ENCODE measurements at places on chromosomes 12 and 14.

DNA sequence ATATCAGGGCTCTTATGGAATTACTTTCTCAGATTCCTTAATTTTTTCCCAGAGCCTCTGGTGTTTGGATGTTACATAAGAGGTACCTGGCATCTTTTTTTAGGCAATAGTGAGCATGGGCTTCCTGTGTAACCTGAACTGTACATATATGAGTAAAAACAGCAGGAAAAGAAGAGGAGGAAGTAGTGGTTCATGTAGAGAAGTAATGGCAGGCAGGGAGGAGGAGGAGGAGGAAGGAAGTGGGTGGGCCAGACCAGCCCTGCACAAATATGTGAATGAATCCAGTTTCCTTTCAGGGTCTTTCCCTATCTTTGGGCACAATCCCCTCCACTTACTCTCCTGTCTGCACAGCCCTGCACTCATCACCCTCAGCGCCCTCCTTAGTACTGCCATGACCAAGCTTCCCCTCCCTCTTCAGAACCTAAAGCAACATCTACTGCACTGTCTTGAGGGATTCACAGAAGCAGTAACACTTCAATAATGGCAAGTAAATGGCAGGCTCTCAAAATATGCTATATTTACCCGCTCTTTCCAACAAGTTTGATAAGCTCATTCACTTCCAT, 40.9 kb upstream of the GSG1 start:
- no peak for DNase-seq

GRCh38 chr12:39095636-39096330, 190.4 kb upstream of the CPNE8 start:
- DNase-seq, result no peak

DNA sequence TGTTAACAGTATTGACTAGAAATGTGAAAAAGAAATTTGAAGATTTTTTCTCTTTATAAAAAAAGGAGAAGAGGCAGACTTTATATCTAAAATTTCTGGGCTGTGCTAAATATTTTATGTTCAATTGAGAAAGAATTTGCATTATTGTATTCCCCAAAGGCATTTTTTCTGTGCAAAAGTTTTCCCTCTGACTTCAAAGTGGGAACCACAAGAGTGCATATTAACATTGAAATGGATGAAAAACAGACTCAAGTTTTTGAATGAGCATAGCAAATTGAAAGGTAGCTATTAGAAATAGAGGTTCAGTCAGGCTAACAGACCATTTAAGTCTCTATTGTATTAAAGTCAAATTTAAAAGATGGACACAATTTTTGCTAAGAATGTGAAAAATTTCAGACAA, 95.2 kb downstream of the RASSF9 start:
- DNase-seq, result no peak

DNA sequence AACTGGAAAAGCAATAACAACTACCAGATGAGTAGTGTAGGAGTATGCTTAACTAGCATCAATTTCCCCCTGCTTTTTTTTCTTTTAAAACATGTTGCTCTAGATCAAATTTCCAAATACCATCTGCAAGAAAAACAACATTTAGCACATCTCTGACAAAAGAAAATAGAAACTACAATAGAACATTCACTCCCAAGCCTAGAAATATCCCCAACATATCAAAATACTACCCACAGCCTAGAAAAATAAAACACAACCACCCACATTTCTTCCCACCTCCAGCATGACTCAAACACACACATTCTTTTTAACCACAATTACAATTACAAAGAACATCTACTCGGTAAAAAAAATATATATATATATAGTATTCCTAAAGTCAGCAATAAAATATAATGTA, 120.0 kb downstream of the PPFIA2 start:
- no peak for DNase-seq

- DNase-seq, result no peak
Measured at GRCh38 chr12:76587428-76588178, 28.0 kb upstream of the OSBPL8 start.

DNA sequence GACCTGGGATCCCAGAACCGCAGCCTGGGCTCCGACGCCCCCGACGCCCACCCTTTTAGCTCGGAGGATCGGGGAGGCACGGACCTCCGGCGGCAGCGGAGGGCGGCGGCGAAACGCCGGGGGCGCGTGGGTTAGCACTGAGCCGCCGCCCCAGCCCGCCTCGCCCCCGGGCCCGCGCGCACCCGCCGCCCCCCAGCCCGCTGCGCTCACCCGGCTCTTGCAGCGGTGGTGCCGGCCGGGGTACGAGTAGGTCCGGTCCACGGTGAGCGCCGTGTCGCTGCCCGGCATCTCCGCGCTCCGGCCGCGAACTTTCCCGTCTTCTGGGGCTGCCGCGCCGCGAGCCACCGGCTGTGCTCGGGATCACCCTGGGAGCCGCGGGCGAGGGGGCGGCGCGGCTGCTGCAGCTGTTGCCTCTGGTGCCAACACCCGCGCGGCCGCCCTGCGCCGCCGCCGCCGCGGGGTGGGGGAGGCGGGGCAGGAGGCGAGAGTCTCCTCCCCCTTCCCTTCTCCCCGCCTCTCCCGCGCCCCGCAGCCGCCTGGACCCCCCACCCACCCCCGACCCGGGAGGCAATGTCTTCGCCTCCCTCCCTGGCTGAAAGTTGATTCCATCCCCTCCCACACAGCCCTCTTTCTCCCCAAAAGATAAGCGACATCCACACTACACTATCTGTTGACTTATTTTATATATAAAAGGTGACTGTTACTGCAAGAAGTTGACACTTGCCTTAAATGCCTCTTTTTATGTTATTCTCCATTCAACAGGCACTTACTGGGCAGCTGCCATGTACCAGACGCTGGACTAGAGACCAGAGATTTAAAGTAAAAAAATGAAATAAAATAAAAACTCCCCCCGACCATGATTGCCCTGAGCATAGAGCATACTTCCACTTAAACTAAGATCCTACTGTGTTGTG, at the start of gene TMCC3:
Gene TMCC3 (minus strand): TSS at position 415 of the 914 bp plus-strand sequence. CDS start 127 bp downstream, at position 288.
- no peak for DNase-seq

DNA sequence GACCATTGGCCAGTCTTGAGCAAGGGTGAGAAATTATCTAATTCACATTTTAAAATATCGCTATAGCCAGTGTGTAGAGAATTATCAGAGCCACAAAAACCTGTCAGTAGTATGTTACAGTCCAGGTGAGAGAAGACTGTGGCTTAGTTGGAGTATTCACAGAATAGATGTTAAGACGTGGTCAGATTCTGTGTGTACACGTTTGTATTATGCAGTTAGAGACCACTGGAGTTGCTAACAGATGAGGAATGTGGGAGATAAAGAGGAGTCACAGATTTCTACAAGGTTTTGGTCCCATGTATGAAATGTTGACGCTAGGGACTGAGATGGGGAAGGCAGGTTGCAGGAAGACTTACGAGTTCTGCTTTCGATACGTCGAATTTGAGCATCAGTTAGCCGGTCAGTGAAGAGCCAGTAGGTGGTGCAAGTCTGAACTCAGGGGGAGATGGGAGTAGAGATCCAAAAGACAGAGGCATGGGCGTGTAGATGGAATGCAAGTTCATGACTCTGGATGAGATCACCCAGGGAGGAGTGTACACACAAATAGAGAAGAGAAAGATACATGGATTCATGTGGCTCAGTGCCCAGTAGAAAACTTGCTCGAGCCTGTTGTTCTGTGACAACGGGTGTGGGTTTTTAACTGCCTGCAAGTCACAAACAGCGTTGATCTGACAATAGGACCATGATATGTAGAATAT, 114.8 kb upstream of the FLRT2 start:
- DNase-seq, result no peak

GRCh38 chr12:119328111-119328510, 6.4 kb upstream of the CCDC60 start:
- DNase-seq, result no peak

- DNase-seq, result no peak
Measured at GRCh38 chr12:91339106-91339505, 156.5 kb upstream of the DCN start.

- no peak for DNase-seq
Measured at GRCh38 chr14:84208451-84208850, 1321.5 kb upstream of the FLRT2 start.

DNA sequence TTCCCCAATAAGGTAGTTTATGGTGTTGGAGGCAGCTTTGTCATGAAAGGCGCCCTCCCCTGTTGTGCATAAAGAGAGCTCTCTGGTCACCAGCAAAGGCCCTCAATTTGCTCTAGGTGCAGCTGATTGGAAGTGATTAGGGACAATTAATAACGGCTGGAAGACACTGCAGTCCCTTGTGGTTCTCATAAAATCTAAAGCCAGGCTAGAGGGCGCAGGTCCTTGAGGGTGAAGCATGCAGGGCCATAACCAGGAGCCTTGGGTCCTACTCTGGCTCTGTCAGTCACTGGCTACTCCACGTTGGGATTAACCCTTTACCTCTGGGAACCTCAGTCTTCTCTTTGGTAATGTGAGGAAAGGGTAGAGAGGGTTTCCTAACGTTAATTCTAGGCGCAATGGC, 1.9 kb downstream of the DAAM1 start:
- no peak for DNase-seq

DNA sequence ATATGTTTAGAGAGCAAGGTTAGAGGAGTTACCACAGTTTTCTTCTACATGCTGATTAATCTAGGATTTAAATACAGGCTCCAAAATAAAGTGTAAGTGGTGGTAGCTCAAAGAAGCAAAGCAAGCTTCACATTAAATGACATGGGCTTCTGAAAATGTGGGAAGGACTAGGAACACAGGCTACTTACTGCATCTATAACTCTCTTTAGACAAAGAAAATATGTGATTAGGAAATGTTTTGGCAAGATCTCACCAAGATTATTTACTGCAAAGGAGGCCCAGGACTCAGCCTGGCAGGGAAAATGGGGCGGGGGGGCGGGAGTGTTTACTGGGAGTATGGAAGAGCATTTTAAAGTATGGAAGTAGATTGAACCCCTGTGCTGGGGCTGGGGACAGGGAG, 39.4 kb downstream of the ETV6 start:
- no peak for DNase-seq

DNA sequence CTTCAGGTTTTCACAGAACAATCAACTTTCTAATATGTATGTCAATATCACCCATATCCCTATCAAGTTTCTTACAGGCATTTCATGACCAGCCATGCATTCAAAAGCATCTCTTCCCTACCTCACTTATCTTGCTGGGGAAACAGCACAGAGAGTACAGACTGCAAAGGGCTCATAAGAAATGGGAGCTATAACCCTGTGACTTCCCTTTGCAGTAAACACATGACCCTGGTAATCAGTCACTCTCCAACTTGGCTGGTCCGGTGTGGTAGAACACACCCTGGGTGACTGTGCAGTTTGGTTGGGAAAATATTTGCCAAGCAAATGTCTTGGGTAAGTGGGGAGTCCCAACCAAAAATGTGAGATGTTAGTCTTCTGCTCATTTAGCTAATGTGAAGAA, 49.4 kb upstream of the TMCC3 start:
- DNase-seq, result no peak

DNA sequence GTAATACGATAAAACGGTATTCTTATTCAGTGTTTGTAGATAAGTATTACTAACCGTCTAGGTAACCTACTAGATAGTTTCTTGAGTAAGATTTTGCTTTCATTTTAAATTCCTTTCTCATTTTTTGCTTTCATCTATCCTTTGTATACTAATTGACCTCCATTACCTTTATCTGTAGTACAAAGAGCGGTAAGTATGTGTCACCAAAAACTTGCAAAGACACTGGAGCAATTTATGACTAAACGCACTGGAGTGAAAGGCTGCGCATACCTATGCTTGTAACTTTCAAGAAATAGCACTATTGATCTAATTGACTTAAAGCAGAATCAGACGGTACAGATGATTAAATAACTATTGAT, 1.7 kb downstream of the ARHGAP5 start:
- no peak for DNase-seq

DNA sequence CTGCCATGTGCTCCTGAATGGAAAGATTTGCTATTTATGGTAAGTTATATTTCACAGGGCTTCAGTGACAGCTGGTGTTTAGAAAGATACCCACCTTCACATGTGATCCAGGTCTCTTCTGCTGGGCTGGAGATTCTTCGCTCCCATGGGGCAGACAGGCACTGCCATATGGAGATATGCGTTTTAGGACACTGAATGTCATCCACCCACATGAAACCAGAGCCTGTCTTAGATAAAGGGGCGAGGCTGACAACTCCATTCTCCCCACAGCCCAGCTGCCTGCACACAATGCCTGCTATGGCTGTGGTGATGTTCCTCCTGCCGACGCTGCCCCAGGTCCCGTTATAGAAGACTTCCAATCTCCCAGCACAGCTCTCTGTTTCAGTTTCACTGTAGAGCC, 69.4 kb downstream of the ACSM4 start:
- no peak for DNase-seq

GRCh38 chr12:66516561-66516960, 162.3 kb downstream of the GRIP1 start:
- DNase-seq, result no peak

- DNase-seq, result no peak
Measured at GRCh38 chr14:78248501-78249090, 78.4 kb downstream of the NRXN3 start.

DNA sequence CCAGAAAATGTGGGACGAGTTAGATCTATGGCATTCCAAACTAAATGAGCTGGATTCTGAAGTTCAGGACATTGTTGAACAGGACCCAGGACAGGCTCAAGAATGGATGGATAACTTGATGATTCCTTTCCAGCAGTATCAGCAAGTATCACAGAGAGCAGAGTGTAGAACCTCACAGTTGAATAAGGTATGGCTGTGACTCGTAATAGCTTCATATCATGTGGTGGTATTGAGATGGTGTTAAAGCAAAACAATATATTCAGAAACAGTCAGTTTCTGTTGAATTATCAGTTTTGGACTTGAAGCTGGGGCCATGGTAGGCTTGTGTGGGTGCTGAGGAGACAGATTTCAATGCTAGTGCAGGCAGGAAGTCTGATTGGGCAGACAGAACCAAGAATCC, 213.7 kb downstream of the ESR2 start:
- no peak for DNase-seq

DNA sequence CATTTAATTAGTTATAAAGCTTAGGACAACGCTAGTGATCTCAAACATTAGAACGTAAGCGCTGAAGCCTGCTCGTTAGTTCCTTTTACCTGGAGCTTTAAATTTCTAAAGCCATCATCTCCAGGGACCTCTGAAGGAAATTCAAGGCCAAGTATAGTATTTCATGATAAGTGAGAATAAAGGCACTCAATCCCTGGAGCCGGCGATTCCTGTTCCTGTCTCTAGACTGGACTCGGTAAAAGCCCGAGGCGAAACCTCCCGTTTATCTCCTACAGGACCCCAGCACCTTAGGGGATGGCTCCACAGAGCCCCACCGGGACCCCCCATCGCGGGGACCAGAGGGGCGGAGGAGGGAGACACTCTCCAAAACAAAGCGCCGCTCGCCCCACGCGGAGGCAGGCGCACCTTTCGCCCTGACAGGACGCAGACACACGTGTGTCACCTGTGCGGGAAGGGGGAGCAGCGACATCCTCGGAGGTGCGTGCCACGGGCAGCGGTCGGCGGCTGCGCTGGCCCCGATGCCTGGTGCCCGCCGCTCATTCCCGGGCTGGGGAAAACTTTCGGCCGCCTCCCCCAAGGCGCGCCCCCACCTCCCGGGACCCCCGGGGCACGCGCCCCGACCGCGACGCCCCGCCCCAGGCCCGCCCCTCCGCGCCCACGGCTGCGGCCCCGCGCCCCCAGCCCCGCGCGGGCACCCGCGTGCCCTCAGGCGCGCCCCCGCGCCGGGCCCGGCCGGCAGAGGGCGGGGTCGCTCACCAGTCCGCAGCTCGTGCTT, 678 bp downstream of the RPS6KA5 start:
- peak; percentile 44 for DNase-seq
